ENCODE measurements at places on chromosomes 5 and 9.

DNA sequence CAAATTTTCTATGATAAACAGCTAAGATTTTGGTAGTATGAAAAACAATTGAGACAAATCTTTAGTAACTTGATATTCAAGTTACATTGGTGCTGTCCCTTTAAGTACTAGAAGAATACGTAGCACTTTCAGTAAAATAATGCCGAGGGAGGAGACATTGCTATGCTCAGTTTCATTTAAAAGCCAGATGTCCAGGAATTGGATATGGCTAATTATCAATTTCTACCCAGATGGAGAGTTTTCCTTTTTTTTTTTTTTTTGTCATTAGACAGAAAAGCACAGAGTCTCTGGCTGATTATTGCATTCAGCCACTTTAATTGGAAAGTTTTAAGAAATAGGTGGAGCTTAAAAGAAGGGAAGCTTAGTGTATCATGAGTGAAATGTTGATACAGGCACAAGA, 40.4 kb upstream of the APC start:
- DNase-seq, result no peak

DNA sequence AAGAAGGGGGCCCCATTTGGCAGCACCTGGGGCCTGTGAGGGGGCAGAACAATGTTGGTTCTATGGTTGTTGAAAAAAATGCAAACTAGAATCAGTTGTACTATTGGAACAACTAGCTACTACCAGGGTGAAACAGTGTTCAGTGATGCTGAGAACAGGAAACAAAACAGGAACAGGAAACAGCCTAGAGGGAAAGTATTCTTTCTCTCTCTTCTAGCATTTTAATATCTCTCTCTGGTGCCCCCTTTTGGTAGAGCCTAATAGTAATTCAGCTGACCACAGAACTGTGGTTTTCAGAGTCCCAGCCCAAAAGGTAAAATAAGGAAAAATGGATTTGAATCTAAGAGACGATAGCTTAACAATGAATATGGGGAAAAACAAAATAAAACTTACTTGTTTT, 138.0 kb upstream of the KCNN2 start:
- DNase-seq, result no peak

DNA sequence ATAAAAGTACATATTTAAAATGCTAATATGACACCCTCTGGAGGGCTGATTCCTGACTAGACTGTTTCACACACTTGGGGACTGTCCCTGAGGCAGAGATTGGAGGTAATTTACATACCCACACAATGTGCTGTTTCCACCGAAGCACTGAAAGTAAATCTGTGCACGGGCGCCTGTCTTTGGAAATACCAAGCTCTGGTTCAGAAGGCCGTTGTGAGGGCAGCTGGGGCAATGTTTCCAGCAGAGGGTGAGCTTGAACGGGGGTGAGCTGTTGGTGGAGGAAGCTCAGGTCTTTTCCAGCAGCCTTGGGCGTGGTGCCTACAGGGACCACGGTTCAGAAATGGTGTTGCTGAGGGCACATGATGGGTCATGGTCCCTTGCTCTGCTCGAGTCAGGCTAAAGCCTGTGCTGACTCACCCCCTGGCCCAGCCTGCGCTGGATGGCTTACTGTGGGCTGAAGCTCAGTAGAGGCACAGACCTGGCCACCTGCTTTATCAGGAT, 25.8 kb upstream of the HMCN2 start:
- no peak for DNase-seq

GRCh38 chr5:34533582-34534522, 122.3 kb upstream of the RAI14 start:
- DNase-seq, result no peak

- no peak for DNase-seq
Observed at GRCh38 chr5:58215364-58215763, 244.5 kb downstream of the PLK2 start.

- DNase-seq, result no peak
Observed at GRCh38 chr9:127568618-127568970, 43.5 kb upstream of the STXBP1 start.

DNA sequence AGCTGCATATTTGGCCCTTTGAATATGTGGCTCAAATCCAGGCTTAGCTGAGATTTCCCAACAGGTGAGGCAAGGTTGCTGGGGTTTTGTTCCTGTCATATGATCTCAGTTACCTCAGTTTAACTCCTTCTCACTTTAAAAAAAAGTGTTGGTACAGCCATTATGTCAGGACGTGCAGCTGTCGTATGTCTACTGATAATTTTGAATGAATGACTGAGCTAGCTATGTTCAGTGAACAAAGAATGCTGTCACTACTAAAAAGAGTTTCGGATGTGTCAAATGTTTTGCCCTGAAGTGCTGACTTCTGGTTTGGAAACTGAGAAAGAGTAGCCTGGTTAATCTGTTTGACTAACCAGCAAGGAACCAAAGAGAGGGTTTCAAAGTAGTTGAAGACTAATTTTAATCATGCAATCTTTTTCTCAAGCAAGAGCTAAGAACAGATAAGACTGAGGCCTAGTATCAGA, 106.3 kb upstream of the NR3C1 start:
- no peak for DNase-seq

DNA sequence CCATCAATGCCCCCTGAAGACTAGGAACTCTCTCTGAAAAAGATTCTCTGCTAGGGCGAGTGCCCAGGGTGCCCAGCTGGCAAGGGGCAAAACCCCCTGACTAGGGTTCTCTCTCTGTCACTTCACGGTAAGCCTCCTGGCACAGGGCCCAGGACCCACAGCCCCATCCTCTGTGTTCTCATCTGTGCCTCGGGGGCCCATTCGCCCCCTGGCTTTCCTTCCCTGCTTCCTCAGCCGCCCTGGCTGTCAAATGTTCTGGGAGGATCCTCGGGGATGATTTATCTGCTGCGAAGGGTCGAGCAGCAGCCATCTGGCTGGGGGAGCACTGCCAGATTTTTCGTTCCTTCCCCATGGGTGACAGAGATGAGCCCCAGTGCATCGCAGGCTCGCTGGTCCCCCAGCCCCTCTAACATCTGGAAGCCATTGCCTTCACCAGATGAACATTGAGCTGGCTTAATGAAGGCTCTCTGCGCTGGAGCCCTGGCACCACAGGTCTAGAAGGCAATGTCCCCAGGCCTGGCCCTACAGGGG, 24.2 kb downstream of the HMCN2 start:
- no peak for DNase-seq

- DNase-seq, result no peak
Observed at GRCh38 chr5:179301796-179302195, 43.5 kb downstream of the ADAMTS2 start.

GRCh38 chr9:114733816-114734215, 51.8 kb upstream of the TEX48 start:
- no peak for DNase-seq

DNA sequence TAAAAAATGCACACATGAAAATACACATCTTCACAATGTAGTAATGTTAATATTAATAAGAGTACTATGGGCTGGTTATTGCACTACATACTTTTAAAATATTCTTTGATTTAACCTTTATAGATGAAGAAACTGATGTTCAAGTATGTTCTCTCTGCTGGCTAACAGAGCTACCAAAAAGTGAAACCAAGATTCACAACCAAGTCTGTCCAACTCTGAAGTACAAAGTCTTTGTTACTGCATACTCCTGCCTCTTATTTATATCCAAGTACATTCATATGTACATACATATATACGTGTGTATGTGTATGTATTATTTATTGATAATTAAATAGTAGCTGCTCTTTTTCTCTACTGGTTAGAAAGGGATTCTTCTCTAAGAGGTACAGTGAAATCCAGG, 325.6 kb downstream of the BNC2 start:
- DNase-seq, result no peak

- DNase-seq, result no peak
Observed at GRCh38 chr9:125119643-125120286, 23.6 kb downstream of the SCAI start.
